ENCODE measurements at places on chromosomes 4 and X. TPM values are rescaled to one million over a fixed set of nuclear protein-coding genes. Genes with fewer than 3 reads are reported as not detected.
A peak's percentile ranks its signal among the peaks of the same experiment; 100 is the strongest.

- peak; percentile 64 for DNase-seq
Observed at GRCh38 chr4:90127706-90128345, 632 bp downstream of the CCSER1 start.

- no peak for DNase-seq
Observed at GRCh38 chr4:183610613-183611012, 48.4 kb downstream of the RWDD4 start.

The MAOB gene
- not detected for total RNA-seq

DNA sequence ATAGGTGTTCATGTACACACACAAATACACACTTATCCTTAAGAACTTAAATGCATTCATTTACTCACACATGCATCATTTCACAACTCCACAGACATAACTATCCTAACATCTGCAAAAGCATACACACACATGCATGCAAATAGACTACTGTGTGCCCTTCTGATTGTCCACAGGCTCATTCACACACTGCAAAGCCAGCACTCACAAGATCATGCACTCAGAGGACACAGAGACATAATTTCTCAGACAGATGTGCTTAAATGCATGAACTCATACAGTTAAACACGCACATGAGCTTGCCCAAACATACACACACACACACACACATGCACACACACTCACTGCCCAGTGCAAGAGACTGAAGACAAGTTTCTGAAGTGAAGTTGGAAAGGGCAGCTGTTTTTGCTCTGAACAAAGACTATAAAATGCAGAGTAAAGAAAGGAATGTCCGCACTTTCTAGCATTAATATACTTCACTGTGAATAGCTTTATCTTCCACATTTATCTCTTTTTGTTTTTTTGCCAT, 1018.0 kb upstream of the HS3ST1 start:
- DNase-seq: no peak

GRCh38 chr4:2798399-2799223, 5.7 kb downstream of the SH3BP2 start:
- DNase-seq: no peak

GRCh38 chrX:97704474-97704873, 820.8 kb downstream of the RPA4 start:
- no peak for DNase-seq

Measured in G401 (cell line).